Amygdala (tissue), 56 donors: ENCODE measurements at places on chromosomes 13 and 19.
A peak's percentile ranks its signal among the peaks of the same experiment; 100 is the strongest.

GRCh38 chr19:14544047-14544446 is 14.7 kb downstream of the TECR start:
- DNase-seq, result no peak

DNA sequence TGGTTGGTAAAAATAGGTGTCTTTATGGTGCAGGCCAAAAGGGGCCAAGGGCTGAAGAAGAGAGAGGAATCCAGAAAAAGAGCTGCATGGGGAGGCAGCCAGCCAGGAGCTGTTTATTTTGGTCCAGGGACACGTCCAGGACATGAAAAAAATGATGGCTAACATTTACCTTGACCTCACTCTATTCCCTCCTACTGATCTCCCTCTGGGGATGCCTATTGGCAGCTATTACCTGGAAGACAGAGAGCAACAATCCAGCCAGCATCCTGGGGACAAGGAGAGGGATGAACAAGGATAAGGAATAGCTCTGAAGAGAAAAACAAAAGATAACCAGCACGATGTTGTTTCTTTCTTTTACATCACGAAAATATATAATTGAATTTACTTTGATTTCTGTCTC is 1599.6 kb downstream of the SLITRK5 start:
- no peak for DNase-seq

GRCh38 chr19:2302319-2303210 is 5.4 kb downstream of the LINGO3 start:
- DNase-seq, result no peak

DNA sequence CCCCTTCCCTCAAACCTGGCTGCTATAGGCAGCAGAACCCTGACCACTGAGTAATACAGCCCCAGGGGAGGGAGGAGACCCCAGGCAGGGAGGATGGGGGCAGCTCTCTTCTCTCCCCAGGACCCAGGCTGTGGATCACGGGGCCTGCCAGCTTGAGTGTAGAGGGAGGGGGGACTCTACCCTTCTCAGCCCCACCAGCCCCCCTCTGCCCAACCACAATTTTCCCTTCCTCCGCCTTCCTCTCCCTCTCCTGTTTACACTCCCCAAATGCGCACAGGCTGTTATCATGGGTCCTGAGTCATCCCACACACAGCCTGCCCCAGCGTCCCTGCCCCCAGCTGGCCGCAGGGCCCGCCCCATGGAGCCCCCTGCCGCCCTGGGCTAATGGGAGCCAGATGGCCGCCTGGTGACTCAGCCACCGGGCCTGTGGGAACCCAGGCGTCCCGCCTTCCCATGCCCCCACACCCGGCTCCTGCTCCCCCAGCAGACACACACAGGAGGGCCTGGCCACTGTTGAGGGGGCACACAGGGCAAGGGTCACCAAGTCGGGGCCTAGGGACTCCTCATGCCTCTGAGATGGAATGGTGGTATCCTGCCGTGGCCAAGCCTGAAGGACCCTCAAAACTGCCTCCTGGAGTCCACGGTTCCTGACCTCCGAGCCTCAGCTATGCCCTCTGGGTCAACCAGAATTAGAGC is 13.6 kb downstream of the CCDC97 start:
- no peak for DNase-seq

DNA sequence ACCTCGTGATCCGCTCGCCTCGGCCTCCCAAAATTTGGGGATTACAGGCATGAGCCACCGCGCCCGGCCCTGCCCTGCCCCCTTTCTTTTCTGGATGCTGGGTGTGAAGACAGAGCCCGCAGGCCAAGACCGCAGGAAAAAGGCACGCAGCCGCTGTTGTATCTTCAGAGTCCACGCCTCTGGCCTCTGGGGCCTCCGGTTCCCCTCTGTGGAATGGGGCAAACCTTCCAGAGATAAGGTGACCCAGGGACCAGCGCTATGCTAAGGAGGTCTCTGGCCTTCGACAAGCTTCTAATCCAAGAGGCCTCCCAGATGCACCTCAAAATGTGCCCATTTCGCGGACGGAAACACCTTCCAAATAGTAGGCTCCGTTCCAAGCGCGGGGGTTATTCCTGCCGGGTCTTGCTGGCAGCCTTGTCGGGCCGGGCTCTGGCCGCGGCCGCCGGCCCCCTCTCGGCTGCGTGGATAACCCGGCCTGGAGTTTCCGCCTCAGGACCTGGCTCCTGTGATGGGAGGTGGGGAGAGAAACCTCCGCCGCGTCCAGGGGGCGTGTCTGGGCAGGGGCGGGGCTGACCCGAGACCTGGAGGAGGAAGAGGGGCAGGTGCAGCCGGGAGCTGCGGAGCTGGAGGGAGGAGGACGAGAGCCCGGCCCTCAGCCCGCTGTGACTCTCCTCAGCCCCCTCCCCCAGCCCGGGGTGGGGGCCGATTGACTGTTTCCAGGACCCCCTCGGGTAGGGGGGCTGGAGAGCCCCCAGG is 13.1 kb downstream of the TJP3 start:
- peak; percentile 14 for DNase-seq

DNA sequence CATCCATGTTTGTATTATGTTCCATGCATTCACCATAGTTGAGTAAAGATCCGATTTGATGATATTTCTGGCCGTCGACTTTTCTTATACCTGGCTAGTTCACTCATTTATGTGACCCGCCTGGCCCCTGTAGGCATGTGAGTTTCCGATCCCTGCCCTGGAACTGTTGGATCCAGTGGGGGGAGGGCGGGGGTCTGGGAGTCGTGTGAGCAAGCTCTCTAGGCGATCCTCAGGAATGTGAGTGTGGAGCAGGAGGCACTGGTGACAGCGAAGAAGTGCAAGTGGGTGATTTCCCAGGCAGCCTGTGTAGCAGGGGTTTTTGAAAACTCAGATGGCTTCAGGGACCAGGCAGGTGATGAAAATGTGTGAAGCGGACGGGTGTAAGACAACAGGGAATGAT is 10.6 kb upstream of the PTOV1 start:
- no peak for DNase-seq

DNA sequence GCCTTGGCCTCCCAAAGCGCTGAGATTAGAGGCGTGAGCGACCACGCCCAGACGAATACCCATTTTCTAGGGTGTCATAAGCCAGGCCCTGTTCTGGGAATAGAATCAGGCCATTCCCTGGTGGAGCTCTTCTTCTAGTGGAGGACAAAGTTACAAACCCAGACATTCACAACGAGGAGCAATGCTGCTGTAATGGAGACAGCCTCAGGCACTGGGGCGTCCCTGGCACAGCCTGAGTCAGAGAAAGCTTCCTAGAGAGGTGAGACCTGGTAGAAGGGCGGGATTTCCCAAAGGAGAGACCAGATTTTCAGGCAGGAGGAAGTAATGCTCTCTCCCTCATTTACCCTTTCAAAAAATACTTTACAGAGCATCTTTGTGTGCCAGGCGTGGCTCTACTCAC is 12.7 kb downstream of the PRKCG start:
- DNase-seq, result no peak

- no peak for DNase-seq
These were observed 543.3 kb upstream of the SPRY2 start for GRCh38 chr13:80884056-80884785.
